ENCODE measurements at places on chromosomes 12 and 14.

DNA sequence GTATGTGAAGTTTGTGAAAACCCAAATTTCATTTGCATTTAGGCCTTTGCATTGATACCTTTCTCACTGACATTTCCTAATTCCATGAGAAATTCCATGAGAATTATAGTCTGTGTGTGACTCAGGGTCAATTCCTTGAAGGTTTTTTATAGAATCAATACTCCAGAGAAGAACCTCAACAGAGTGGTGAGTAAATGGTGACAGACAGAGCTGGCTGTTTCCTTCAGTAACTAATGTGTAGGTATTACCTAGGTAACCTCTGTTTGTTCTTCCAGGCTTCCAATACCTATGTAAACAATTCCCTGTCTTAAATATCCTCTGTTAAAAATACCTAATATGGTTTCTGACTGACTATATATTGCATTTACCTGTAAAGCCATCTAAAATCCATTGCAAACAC is 117.0 kb downstream of the TTC8 start:
- no peak for DNase-seq

GRCh38 chr14:72621387-72622065 is 272.4 kb downstream of the DPF3 start:
- no peak for DNase-seq

DNA sequence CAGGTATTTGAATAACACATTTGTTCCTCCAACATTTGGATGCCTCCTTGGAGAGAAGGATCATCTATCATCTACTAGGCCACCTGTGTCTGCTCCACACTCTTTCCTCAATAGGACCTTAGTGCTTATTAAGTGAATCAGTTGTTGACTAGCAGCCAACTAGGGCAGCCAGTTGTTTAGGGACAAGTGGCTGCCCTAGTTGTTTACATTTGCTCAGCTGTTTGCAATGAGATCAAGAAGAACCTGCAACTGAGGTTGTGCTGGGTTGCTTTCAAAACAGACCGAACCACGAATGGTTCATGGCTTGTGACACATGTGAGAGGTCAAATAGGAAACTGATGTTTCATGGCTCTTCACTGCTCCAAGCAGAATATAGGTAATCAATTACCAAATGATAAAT is 53.8 kb downstream of the TMCC3 start:
- no peak for DNase-seq

DNA sequence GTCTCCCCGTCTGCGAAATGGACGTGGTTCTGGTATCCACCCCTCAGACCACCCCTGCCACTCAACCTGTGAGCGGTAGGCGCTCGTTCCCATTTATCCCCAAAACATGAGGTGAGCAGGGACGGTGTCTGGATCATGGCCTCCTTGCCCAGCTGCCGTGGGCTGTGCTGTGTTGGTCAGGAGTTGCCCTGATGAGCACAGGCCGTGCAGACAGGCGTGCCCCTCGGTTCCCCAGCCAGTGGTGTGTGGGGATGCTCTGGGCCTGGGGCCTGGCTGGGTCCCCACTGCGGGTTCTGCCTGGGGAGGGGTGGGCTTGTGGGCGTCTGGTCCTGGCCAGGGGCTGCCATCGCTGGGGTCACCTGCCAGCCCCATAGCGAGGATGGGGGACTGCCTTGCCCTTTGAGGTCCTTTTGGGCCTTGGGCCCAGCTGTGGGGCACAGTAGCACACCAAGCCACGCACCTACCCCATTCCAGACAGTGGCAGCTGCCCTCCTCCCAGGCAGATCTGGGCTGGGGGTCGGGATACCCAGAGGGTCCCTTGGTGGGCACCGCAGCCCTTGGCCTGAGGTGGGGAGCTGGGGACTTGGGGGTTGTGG is 11.3 kb upstream of the PUS1 start:
- DNase-seq = no peak

DNA sequence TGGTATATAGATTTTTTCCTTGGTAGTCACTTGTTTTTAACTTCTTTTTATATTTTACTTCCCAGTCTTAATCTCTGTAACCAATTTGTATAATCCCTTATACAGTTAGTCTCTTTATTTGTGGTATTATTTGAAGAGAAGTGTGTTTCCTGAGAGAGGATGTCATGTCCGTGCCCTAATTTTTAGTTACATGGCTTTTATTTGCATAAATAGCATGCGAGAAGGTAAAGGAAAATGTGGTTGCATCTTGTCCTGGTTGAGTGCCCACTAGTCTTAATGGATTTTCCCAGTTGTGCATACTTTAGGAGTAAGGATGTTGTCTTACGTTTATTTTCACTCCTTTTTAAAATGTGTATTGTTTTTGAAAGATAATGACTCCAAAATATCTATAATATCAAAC is 27.5 kb downstream of the RAP1B start:
- DNase-seq = no peak

DNA sequence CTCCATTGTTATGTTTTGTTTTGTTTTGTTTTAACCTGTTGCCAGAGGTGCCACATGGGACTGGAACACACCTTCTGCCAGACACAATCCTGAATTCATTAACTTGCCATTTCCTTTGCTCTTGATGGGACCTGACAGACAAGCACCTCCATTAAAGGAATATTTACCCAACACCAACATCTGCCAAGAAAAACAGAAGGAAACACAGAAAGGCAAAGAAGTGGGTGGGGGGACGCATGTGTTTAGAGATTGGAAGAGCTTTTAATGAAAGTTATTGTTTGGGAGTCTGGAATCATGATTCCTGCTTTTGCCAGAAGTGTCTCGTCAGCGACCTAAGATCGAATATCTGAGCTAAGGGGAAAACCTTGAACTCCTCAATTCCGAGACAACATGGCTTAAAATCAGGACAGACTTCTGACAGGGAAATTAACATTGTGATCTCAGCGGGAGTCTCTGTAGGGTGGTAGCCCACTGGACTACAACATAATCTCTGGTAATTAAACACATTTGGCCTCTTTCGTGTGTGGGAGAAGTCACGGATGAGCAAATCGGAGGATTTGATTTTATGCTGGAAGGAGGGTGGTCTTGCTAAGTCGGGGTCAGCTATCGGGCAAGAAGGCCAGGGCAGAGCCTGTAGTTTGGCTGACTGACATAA is 210.4 kb upstream of the FAR2 start:
- no peak for DNase-seq

- no peak for DNase-seq
These were observed 65.3 kb downstream of the KLHL28 start for GRCh38 chr14:44896275-44897040.

DNA sequence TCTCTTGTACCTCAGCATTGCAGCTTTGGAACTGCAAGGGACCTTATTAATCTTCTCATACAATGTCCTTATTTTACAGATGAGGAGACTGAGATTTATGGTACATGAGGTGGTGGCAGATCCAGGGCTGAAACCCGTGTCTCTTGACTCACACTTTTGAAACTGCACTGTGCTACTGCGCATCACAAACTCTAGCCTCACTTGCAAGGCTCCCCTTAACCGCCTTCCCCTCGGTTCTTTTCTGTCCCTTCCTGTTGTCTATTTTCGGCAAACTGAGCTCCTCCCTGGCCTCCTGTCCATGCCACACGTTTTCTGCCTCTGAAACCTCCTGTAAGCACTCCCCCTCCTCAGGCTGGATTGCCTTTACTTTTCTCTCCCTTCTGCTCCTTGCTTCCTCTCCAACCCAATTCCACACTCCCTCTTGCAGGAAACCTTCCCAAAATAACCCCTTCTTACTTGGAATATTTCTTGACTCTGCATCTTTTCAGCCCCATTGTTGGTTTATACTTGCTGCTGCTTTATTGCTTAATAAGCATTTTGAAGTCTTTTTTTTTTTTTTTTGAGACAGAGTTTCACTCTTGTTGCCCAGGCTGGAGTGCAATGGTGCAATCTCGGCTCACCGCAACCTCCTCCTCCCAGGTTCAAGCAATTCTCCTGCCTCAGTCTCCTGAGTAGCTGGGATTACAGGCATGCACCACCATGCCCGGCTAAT is 72.4 kb upstream of the CISTR start:
- DNase-seq = no peak
